ENCODE measurements at places on chromosomes 11 and 22.

DNA sequence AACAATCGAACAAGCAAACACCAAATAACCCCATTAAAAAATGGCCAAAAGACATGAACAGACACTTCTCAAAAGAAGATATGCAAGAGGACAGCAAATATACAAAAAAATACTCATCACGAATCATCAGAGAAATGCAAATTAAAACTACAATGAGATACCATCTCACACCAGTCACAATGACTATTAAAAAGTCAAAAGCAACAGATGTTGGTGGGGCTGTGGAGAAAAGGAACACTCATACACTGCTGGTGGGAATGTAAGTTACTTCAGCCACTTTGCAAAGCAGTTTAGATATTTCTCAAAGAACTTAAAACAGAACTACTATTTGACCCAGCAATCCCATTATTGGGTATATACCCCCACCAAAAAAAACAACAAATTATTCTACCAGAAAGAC, 51.3 kb upstream of the FLI1 start:
- DNase-seq, result no peak

GRCh38 chr11:31804312-31805036, 6.6 kb downstream of the PAX6 start:
- no peak for DNase-seq

DNA sequence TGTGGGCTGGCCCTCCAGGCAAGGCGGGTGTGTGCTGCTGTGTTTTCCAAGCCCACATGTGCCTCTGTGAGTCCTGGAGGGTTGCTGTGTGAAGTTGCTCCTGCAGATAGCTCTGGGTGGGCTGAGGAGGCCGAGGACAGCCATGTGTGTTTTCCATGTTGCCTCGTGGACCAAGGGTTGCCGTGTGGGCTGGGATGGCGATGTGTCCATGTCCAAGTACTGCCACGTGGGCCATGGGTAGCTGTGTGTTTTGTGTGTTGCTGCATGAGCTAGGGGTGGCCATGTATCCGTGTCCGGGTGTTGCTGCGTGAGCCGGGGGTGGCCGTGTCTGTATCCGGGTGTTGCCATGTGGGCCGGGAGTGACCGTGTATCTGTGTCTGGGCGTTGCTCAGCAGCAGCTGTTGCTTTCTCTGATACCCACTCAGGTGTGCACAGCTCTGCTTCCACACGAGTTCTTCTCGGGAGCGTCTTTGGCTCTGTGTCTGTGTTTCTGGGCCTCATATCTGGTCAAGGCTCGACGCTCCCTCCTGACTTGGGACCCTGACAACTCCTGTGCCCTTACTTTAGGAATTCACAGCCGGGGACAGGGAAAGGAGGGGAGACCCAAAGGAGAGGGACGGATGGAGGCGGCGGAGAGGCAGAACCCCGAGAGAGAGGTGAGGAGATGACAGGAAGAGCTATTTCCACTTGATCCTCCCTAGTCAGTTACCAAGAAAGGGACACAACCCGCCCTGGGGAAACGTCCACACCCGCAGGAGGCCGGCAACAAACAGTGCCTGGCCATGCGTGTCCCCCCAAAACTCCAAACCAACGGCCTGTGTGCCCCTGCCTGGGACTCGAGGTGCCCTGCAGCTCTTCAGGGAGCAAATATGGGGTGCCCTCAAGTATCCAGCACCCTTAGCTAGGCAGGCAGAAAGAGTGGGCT, 83.1 kb downstream of the PHF21B start:
- no peak for DNase-seq

- DNase-seq, result no peak
These were observed 8.9 kb downstream of the HPX start for GRCh38 chr11:6431861-6432260.

DNA sequence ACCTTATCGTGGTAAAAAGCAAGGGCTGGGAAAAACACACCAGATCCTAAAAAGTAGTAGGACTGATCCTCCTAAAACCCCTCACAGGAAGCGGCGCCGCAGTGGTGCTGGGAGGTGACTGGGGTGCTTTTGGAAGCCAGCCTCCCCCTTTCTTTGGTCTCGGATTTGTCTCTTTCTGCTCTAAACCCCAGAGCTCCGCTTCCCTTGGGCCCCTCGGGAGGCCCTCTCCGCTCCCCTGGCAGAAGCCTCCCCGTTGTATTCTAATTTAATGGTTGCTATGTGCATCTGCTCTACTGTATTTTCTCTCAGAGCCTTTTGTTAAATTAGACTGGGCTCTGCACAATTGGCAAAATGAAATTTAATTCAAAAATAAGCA, 587.7 kb downstream of the OPCML start:
- no peak for DNase-seq

DNA sequence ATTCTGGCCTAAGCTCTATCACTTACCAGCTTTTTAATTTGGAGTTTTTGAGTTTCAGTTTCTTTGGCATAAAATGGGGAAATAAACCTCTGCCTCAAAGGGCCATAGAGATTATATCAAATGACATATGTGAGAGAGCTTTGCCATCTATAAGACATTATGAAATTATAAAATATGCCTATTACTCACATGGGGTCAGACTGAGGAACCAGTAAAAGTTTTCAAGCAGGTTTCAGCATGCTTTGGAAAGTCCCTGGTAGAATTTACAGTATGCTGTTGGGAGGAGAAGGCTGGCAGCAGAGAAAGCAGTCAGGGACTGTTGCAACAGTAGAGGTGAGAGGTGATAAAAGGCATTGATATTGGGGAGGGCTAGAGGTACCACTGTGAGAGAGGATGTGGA, 13.6 kb upstream of the MTNR1B start:
- no peak for DNase-seq

- no peak for DNase-seq
These were observed 33.2 kb downstream of the ADORA2A start for GRCh38 chr22:24460418-24461089.

- DNase-seq, result no peak
These were observed 11.4 kb downstream of the BCL9L start for GRCh38 chr11:118914178-118914918.

- DNase-seq, result no peak
These were observed 30.4 kb upstream of the TMEM86A start for GRCh38 chr11:18668131-18668530.

- DNase-seq, result no peak
These were observed 1.2 kb downstream of the SYVN1 start for GRCh38 chr11:65132988-65133700.

- DNase-seq, result no peak
These were observed 972.8 kb downstream of the OPCML start for GRCh38 chr11:132559331-132560036.

DNA sequence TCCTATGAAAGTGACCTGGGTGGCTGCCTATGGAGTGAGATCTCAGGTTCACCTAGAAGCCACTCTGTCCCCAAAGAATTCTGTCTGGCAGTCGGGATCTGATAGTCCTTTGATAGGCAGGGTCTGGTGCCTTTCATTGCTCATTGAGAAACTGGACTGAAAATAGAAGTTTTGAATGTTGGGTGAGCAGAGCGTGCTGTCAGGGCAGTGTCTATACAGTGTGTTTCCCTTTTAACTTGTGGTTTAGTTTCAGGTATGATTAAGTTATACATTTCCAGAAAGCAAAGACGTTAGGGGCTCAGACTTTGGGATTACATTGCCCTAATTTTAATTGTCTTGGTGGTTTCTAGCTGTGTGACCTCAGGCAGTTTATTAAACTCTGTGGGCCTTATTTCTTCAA, 111.3 kb upstream of the PAX6 start:
- no peak for DNase-seq

DNA sequence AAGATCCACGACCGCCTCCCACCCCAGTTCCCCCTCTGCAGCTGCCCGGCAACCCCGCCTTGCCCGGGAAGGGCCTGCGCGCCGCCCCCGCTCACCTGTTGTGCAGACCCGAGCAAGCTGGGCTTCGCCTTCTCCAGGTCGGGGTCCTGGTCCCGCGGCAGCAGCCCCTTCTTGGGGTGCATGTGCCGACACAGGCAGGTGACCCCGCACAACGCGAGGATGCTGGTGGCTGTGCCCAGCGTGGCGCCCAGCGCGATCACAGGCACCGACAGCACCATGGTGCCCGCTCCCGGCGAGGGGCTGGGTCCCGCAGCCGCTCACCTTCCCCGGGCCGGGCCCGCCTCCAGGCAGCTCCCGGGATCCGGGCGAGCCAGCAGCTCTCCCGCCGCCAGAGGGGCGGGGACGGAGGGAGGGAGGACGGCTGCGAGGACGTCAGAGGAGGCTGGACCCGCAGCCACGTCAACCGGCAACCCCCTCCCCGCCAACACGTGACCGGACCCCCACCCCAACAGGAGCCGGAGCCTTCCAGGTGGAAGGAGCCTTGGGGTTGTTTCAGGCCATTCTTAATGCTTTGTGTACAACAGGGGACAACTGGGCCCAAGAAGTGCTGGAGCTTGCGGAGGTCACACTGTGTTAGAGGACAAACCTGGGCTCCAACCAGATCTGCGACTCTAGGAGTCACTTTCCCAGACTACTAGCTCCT, at the start of gene SYT13:
Gene SYT13 (minus strand): TSS at position 412 of the 703 bp plus-strand sequence. CDS start 134 bp downstream, at position 278.
- no peak for DNase-seq

DNA sequence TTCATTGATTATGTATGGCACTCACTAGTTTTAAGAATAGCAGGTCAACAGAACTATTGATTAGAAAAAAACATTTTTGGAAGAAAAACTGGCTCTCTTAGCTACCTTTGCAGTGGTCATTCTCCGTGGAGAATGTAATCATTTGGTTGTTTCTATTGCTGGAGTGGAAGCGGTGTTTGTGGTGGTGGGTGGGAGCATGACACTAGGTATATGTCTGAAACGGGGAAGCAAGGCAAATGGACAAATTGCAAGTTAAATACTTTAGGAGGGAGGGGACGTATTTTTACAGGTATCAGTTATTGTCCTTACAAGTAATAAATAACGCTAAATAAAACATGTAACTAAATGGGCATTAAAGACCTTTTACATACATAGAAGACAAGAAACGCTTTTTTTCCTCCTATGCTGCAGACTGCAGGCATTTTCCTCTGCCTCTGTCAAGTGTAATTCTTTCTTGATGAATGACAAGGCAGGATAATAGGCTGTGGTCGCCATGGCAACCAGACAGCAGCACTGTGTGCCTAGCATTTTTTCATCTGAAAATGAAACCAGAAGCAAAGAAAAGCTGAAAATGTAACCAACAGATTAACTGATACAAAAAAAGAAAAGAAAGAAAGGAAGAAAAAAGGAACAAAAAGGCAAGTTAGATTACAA, 46.2 kb downstream of the BLID start:
- DNase-seq, result no peak

DNA sequence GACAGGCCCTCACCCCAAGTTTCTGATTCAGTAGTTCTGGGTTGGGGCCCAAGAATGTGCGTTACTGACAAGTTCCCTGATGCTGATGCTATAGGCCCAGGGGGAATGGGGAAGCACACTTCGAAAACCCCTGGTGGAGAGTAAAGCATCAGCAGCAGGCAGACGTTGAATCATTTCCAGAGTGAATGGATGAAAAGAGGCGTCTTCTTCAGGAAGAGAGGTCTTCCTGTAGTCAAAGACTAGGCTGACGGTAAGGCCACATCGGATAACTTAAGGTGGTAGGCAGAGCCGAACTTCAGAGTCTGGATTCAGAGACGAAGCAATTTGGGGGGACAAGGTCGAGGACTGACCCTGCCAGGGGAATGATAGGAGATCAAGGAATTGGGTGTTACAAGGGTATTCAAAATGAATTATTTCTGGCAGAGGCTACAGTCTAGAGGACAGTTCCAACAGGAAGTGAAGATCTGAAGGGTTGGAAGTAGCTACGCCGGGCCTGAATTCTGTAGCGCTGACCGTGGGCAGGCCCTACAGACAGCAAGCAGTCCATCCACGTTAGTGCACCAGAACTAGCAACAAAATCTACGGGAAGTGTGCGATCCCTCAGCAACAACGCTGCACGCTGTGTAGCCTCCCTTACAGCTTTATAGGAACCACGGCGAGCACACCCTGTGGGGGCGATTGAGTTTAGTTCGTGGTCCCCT, 862 bp upstream of the CENATAC start:
- peak; percentile 58 for DNase-seq

All from GM12891 (cell line).